ENCODE measurements at places on chromosomes 2 and 18.
A peak's percentile ranks its signal among the peaks of the same experiment; 100 is the strongest.

DNA sequence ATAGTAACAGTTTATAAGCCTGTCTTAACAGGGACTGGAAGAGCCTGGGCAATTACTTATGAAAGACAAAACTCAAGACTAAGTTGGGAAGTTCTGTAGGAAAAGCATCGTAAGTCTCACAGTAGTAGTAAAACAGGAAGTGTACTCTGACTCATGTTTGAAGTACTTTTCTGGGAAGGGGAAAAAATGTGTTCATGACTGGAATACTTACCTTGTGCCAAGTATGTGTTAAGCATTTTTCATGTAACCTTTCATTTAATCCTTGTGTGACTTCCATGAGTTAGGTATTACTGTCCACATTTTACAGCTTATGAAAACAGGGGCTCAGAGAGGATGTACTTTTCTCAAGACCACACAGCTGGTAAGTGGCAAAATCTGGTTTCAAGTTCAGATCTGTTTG is 13.7 kb upstream of the SKOR2 start:
- no peak for DNase-seq

- DNase-seq, result no peak
These were observed 3.3 kb upstream of the SLC66A2 start for GRCh38 chr18:79954791-79955190.

DNA sequence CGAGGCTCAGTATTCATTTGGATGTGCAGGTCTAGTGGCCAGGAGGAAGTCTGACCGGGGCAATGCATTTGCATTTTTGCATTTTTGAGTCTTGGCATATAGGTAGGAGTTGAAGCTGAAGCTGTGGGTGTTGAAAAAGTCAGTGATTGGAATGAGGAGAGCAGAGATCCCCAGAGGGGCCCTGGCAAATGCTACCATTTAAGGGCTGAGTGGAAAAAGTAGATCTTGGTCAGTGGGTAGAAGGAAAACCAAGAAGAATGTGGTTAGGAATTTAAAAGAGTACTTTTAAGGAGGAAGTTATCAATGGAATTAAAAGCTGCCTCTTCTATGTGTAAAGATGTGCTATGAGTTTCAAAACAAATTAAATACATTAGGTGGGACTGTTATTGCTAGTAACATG is 143.0 kb downstream of the ZEB2 start:
- no peak for DNase-seq

GRCh38 chr2:196372811-196373664 is 201.7 kb upstream of the STK17B start:
- no peak for DNase-seq

DNA sequence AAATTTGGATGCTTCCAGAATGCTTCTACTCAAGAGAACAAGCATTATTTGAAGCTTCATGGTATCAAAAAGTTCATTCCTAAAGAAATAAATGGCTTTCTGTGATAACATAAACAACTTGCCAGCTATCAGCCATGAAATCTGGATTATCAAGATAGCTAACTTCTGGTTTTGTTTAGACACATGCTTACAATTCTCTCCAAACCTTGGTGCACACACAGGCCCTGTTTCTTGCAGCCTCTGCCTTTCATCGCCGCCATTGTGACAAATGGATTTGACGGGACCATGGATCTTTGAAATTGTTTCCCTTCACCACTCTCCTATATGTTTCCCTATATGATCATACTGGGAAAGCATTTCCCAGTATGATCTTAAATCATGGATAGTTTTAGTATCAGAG is 47.9 kb upstream of the CABLES1 start:
- DNase-seq, result no peak

GRCh38 chr2:85189606-85190270 is 56.5 kb downstream of the TCF7L1 start:
- no peak for DNase-seq

GRCh38 chr2:15159206-15159605 is 401.9 kb downstream of the NBAS start:
- DNase-seq, result no peak

- peak; percentile 73 for DNase-seq
These were observed 32.8 kb upstream of the SLC14A1 start for GRCh38 chr18:45690975-45691815.

GRCh38 chr18:22168360-22168921 is 948 bp upstream of the GATA6 start:
- DNase-seq, result peak; percentile 22

DNA sequence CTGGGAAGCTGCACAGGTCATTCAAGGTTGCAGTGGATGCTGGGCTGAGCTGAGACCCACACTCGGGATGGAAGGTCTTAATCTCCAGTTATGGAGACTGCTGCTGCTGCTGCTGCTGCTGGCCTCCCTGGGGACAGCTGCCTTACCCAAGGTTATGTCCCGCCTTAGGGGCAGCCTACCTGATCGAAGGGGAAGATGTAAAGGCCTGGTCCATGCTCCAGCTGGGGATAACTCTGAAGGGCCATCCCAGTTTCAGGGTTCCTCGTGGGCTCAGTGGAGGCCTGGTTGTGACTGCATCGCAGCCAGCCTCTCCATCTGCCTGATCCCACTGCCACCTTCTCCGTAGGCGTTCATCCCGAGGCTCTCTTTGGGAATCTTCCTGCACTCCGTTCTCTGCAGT is 33.0 kb downstream of the RHOB start:
- DNase-seq, result no peak

DNA sequence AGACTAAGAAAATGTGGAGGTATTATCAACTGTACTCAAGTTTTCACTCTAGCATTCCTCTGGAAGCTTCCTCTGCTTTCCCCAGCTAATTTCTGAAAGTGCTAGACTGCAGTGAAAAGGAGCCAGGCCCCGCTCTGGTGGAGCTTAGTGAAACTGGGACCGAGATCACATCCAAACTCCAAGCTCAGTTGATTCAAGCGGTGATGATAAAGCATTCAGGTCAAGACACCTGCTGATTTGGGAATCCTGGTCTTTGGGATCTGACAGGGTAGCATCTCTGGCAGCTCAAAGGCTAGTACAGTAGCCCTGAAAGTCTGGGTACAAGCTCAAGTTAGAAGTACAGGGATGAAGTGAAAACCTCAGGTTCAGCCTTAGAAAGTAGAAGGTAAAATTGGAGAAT is 120.2 kb upstream of the CRIM1 start:
- DNase-seq, result no peak

DNA sequence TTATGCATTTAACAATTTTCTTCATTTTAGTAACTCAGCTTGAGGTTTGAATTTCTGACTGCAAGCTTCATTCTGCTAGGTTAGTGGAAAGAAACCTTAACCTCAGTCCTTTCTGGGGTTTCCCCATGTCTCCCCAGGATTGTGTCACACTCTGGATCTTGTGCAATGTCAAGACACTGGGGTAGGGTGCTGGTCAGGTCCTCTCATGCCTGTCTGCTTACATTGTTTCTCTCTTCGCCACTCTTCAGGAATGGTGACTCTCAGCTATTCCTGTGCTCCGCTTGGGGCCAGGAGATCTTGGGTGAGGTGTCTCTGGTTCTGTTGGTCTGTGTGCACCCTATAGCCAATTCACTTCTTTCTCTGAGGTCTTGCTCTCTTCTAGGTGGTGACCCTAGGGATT is 23.9 kb downstream of the CTLA4 start:
- DNase-seq, result peak; percentile 67

- no peak for DNase-seq
These were observed 1430.2 kb upstream of the PIK3C3 start for GRCh38 chr18:40524881-40525280.

GRCh38 chr2:11582862-11583752 is 49.3 kb downstream of the GREB1 start:
- DNase-seq, result peak; percentile 39

- DNase-seq, result no peak
These were observed 119.0 kb upstream of the FN1 start for GRCh38 chr2:215554689-215555498.

DNA sequence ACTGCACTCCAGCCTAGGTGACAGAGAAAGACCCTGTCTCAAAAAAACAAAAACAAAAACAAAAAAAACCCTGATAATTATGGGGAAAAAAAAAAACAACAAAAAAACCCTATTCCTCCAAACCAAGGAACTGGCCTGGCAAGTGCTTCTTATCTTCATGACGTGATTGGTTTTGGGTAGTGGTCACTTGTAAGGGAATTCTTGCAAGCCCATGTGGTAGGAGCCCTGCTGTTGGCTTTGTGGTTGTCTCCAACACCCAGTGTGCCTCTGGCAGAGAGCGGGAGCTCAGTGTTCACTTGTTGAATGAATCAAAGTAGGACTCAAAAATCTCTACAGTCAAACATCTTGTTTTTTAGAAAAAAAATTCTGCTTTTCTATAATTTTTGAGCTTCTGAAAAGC is 6.0 kb downstream of the GALM start:
- no peak for DNase-seq

GRCh38 chr2:236862526-236862925 is 223.2 kb upstream of the COPS8 start:
- DNase-seq, result no peak

DNA sequence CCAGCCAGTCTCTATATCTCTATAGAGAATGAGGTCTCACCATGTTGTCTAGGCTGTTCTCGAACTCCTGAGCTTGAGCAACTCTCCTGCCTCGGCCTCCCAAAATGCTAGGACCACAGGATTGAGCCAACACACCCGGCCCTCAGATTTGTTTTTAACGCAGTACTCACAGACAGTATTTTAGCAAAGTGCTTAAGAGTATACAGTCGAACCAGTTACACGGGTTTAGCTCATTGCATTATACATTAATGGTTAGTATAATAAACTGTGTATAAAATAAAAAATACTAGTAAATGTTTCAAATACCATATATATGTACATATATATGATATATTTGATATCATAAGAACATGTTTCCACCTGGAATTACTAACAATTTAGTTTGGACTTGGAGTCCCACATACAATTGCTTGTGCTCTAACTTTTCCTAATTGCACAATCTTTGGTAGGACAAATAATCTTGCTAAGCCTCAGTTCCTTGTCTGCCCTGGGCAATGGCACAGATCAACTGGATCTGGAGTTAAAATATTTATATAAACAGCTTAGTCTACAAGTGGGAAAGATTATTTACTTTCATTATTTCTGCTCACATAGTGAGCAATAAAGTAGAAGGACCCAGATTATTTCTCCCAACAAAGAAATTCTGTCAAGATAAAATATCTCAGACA is 508.9 kb upstream of the LRATD1 start:
- DNase-seq, result no peak

GRCh38 chr2:1652034-1652790 is 92.1 kb downstream of the PXDN start:
- DNase-seq, result no peak

GRCh38 chr2:3246406-3246805 is 131.2 kb downstream of the EIPR1 start:
- DNase-seq, result no peak

DNA sequence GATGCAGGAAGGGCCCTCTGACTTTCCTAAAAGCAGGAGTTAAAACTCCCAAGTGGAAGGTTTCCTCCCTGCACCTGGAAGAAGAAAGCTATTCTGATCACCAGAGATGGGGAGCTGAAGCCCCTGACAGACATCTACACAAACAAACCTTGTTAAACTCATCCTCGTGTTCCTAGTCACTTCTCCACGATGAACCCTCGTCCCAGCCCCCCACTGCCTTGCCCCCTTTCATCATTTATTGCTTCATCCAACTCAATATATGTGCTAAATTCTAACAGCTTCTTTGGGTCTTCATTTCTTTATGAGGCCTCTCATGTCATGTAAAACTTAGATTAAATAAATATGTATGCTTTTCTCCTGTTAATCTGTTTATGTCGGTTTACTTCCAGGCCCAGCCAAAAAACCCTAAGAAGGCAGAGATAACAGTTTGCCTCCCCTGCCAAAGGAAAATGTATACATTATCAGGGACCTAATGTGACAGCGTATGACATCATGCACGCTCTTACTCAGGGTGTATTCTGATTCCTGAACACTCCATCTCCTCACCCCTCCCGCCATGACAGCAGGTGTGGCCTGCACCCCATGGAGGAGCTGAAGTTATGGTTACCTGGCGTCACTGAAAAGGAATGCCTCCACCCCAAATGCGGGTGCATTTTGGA is 287.2 kb downstream of the STK39 start:
- DNase-seq, result no peak

- DNase-seq, result peak; percentile 21
These were observed 705 bp downstream of the YES1 start for GRCh38 chr18:811182-811891.

DNA sequence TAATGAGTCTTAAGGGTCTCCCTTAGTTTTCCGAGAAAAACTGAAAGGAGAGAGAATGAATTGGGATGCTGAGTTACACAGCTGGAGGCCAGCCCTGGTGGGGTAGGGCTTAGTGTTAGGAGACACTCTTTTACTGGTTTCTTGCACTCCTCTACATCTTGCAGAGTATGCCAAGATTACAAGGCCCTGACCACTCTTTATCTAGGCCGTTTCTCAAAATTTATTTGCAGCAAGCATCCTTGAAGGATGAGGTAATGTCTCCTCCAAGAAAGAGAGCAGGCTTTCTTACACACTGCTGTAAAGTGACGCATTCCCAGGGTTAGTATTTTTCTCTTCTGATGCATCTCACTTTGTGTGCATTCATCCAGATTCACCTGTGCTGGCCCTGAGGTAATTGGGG is 166.2 kb downstream of the TDRD15 start:
- no peak for DNase-seq

- no peak for DNase-seq
These were observed 21.8 kb upstream of the SIX2 start for GRCh38 chr2:45031028-45031427.

DNA sequence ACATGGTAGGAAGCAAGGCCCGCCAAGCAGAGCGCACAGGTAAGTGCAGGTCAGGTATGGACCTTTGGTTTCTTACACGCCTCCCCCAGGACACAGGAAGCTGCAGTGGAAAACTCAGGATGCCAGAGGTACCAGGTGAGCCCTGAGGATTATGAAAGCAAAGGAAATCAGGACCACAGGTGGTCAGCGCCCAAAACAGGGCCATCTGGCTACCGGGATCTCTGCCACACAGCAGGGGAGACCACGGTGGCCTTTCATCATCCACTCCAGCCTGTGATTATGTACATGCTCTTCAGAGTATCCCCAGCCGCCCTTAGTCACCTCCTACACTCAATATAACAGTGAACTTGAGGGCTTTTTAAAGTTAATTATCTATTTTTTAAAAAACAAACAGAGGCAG is 125.5 kb upstream of the EPC2 start:
- no peak for DNase-seq

GRCh38 chr2:157662401-157662800 is 33.7 kb upstream of the ACVR1C start:
- DNase-seq, result no peak

DNA sequence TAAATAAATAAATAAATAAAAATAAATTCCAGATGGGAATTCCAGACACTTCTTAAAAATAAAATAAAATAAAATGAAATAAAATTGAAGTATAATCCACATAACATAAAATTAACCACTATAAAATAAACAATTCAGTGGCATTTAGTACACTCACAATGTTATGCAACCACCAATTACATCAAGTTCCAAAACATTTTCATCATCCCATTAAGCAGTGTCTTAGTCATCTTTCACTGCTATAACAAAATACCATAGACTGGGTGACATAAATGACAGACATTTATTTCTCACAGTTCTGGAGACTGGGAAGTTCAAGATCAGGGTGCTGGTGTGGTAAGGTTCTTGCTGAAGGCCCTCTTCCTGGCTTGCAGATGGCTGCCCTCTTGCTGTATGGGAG is 22.6 kb upstream of the PROKR1 start:
- DNase-seq, result no peak

Measured in CD4-positive, alpha-beta T cell treated with Interleukin-4 for 1 hour (primary cell).